ENCODE measurements at places on chromosomes 3 and 15.
A peak's percentile ranks its signal among the peaks of the same experiment; 100 is the strongest.

- peak; percentile 59 for DNase-seq
These were observed 16.9 kb downstream of the RBM15B start for GRCh38 chr3:51408021-51408420.

DNA sequence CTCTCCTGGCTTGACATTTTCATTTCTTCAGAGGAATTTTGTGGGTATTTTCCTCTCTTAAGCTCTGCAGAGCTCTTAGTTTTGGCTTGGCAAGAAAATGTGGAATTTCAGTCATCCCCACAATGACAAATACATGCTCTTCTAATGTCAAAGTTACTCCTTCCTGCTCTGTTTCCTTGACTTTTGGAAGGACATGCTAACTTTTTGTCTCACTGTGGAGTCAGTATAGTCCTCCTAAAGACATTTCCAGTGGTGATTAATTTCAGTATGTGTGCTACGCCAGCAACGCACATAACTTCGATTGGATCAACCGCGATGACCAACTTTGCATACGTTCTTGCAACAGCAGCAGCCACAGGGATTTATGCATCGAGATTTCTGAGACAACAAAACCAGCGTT, 13.3 kb downstream of the EBLN2 start:
- no peak for DNase-seq

- no peak for DNase-seq
These were observed 37.7 kb upstream of the HES1 start for GRCh38 chr3:194098081-194098842.

- DNase-seq, result no peak
These were observed 69.1 kb upstream of the SEC13 start for GRCh38 chr3:10389995-10390394.

GRCh38 chr15:42359249-42359648, at the start of gene CAPN3:
TSS of gene CAPN3 (plus strand) at chr15:42359501. CDS start at chr15:42359806, 305 bp downstream.
- DNase-seq, result no peak

DNA sequence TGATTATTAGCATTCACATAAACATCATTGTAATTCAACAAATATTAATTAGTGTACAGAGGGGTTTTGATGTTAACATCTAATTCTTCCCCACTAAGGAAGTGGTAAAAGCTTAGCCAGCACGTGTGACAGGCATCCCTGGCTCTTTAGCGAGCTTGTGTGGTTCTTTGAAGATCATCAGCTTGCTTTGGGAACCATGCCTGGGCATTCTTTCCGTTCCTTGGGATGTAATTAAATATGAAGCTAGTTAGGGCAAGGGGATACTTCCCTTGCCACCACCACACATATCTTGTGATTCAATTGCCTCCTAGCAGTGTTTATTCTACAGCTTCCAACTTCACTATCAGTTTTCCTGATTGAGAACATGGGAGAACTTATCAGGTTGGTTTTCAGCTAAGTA, 246.5 kb downstream of the MYRIP start:
- DNase-seq, result no peak

- peak; percentile 94 for DNase-seq
These were observed 80.3 kb upstream of the PRTG start for GRCh38 chr15:55823191-55823670.
